T-helper 2 cell (primary cell): ENCODE measurements at places on chromosomes 5 and 9.

GRCh38 chr9:127936347-127936852 lies 1.3 kb downstream of the DPM2 start:
- no peak for DNase-seq

DNA sequence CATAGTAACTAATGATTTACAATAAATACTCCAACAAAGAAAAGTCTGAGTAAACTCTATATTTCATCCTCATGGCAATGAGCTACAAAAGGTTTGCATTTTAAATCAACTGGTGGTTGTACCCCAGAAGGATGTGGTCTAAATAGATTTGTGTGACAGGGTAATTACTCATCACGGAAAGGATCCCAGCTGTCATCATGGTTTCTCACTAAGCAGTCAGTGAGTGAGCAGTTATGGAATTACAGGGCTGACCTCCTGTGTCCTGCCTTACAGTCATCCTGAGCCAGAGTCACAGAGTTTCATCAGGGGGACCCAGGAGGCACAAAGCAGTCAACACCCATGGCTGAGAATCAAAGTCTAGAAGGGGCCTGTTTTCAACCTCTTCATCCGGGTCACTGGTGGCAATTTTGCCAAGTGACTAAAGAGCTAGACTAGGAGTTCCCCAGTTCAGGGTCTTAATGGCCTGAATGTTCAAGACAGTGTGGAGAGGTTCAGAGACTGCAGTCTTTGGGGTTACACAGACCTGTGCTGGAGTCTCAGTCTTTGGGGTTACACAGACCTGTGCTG lies 210.7 kb upstream of the SLC24A2 start:
- DNase-seq, result peak; percentile 30

- no peak for DNase-seq
Observed at GRCh38 chr9:98199388-98200033, 7.1 kb upstream of the CORO2A start.

GRCh38 chr5:60354311-60354710 lies 345.7 kb downstream of the DEPDC1B start:
- DNase-seq, result no peak

GRCh38 chr5:122078116-122079110 lies at the start of gene LOX:
Gene LOX (minus strand): TSS chr5:122078259. CDS start chr5:122077985, 274 bp downstream.
- no peak for DNase-seq

DNA sequence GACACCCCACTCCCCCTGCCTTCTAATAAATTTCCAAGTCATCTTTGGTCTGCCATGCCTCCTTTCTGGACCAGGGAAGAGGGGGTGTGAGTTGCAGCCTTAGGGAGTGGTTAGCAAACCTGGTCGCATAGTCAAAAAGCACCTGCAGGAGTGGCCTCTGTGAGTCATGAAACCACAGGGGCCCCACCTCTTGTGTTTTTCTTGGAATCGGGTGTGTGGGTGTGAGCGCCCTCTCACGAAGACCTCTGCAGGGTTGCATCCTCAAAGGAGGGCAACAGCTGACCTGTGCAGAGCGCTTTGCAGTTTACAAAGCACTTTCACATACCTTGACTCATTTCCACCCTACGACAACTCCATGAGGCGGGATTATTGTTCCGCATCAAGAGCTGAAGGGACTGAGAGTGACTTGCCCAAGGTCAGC lies 36.8 kb upstream of the TEX48 start:
- peak; percentile 68 for DNase-seq

GRCh38 chr5:122306461-122306860 lies 5.6 kb upstream of the SNCAIP start:
- no peak for DNase-seq

GRCh38 chr9:83270116-83270515 lies 207.2 kb upstream of the RASEF start:
- no peak for DNase-seq

GRCh38 chr5:66122379-66123034 lies 21.6 kb upstream of the SREK1 start:
- DNase-seq, result no peak

- no peak for DNase-seq
Observed at GRCh38 chr9:87199278-87199677, 252.0 kb upstream of the GAS1 start.

GRCh38 chr5:73534011-73534644 lies 31.3 kb downstream of the ANKRA2 start:
- DNase-seq, result no peak

DNA sequence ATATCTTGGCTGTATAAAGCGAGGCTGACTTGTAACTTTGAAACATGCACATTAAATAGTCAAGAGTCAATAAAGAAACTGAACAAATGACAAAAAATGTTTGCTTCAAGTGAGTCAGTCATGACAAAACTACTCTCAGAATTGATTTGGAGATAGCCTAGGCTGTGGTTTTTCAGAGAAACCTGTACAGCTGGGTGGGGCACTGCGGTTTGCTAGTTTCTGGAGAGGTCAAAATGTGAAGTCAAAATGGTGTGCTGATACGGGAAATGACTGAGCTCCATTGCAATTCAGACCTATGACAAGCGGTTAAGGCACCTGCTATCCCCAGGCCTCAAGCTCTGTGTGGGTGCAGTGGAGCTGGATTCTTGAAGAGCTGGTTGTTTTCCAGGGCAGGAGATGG lies 10.3 kb upstream of the CD180 start:
- peak; percentile 87 for DNase-seq

- DNase-seq, result no peak
Observed at GRCh38 chr5:155081618-155082017, 68.1 kb downstream of the KIF4B start.

- no peak for DNase-seq
Observed at GRCh38 chr5:154749491-154749890, 5.7 kb upstream of the LARP1 start.

DNA sequence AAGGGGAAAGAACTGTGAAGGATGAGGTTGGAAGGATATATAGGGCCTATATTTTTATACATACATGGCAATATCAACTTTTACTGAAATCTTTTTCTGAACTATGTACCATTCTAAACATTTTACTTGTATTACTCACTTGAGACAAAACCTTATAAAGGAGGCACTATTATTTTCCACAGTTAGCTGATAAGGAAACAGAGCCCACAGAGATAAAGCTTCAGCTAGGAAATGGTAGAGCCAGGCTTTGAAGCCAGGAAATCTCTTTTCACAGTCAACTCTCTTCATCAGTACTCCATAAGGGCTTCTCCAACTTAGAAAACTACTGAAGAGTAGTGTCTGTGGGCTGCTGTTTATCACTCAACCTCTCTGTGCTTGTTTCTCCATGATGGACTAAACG lies 613.7 kb downstream of the PRELID2 start:
- no peak for DNase-seq

GRCh38 chr5:73496984-73497457 lies 1.2 kb upstream of the BTF3 start:
- no peak for DNase-seq

- DNase-seq, result no peak
Observed at GRCh38 chr9:21890696-21891095, 88.3 kb downstream of the MTAP start.

DNA sequence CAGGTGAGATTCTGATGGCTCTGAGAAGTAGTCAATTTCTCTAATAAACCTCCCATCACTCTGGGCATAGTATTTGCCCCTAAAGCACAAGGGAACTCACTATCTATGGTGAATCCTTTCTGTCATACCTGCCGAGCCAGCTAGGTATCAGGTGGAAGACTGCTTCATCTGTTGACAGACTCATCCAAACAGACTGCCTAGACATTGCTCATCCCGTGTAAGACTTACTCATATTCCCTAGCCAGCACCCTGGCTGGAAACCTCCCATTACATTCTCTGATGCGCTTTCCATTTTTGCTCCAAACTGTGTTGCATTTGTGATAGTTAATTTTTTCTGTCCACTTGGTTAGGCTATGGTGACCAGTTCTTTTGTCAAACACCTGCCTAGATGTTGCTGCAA lies 595.9 kb downstream of the DNAH5 start:
- DNase-seq, result no peak
